NAMALWA (cell line): ENCODE measurements at places on chromosomes 6 and 20.

- DNase-seq = no peak
These were observed 117.3 kb upstream of the TNFAIP3 start for GRCh38 chr6:137749696-137750211.

GRCh38 chr6:107495196-107495643 lies 5.3 kb downstream of the SOBP start:
- peak; percentile 50 for DNase-seq

GRCh38 chr20:58402827-58403226 lies 13.8 kb downstream of the VAPB start:
- no peak for DNase-seq

DNA sequence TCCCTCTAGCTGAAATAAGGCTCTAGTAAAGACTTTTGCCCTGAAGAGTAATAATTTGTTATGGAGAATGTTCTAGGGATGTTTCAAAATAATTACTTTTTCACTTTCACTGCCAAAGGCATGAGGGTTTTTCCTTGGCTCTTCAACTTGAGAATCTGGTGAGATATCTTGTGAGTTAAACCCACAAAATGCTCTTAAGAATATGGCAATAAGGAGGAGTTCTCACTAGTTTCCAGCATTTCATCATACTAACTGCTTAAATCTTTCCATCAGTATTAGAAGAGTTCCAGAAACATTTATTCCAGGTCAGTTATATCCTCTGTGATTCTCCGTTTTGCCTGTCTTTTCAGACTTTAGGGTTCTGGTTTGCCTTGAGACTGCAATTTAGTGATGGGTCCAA lies 785.6 kb upstream of the GJE1 start:
- DNase-seq = no peak

DNA sequence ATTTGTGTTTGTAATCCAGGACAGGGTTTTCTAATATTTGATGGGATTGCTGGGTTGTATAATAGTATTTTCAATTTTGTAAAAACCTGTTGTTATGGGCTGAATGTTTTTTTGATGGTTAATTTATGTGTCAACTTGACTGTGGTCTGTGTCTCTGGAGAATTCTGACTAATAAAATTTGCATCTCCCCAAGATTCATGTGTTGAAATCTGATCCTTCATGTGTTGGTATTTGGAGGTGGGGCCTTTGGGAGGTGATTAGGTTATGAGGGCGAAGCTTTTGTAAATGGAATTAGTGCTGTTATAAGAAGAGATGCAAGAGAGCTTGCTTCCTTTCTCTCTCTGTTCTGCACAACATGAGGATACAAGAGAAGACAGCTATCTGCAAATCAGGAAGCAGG lies 48.7 kb upstream of the SAMD5 start:
- no peak for DNase-seq

DNA sequence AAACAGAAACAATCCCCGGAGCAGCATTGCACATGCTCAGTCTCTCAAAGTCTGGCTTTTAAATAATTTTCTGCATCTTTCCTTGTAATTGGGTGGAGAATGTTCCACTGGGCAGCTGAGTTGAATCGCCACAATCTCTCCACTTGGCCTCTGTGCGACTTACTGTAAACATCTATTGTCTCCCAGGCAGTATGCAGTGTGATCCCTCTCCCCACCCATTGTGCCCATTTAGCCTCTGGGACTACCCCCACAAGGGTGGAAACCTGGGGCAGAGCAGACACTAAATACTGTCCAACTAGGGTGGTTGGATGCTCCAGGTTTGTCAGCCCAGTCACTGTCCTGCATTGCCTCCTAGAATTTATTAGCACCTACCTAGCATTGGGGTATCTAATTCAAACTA lies 96.2 kb downstream of the JARID2 start:
- DNase-seq = no peak

DNA sequence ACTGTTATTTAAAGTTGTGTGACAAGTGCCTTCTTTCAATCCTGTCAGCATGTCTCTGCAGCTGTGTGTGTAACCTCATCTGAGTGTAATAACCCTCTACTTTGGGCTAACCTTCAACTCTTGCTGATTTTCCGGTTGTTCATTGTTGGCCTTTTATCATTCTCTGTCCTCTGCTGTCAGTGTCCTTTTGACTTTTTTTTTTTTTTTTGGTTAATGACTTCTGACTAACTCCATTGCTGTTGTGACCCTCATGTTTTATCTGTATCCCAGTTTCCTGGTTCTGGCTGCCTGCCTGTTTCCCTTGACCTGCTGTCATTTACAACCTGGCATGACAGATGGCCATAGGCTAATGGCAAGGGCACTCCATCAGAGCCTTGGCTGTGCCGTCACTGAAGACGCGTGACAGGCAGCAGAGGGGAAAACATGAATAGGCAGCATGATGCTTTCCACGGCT lies 145.7 kb upstream of the MAN1A1 start:
- DNase-seq = no peak

DNA sequence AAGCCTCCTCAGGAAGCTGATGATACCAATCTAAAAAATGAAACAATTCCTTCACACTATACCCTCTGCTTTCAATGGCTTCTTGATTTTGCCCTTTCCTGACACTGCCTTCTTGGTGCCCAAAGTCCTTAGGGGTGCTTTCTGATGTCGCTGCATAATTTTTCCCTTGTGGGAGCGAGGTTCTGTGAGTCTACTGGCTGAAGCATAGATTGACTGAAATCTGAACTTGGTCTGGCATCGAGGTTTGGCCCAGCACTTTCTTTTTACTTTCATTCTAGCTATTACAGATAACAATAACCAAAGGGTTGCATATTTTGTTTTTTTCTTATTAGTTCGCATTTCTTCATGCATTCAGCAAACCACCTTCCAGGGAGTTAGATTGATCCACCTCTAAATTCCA lies 65.8 kb downstream of the E2F3 start:
- no peak for DNase-seq

- no peak for DNase-seq
These were observed 13.9 kb downstream of the JAG1 start for GRCh38 chr20:10659651-10660601.

GRCh38 chr20:48468571-48468970 lies 359.2 kb downstream of the PREX1 start:
- DNase-seq = no peak

GRCh38 chr6:14999106-14999505 lies 246.8 kb upstream of the JARID2 start:
- no peak for DNase-seq

- no peak for DNase-seq
These were observed 38.1 kb downstream of the FAM50B start for GRCh38 chr6:3887150-3887700.

DNA sequence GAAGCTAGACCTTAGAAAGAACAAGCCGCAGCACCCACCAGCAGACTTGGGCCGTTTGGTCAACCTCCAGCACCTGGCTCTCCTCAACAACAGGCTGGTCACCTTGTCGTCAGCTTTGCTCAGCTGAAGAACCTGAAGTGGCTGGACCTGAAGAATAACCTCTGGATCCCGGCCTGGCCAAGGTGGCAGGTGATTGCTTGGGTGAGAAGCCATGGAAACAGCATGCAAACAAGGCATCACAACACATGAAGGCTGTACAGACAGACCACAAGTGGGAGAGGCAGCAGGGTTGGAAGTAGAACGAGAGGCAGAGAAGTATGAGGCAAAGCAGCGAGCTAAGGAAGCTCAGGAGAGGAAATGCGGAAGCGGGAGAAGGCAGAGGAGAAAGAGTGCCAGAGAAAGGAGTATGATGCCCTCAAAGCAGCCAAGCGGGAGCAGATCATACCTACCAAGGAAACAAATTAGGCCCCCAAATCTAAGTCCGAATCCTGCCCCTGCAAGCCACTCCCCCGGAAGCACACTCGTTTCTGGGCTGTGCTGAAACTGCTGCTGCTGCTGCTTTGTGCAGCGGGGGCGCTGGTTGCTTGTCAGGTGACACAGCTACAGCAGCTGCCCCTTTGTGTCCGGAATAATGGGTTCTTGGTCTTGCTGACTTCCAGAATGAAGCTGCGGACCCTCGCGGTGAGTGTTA lies 121.6 kb upstream of the LGSN start:
- no peak for DNase-seq

DNA sequence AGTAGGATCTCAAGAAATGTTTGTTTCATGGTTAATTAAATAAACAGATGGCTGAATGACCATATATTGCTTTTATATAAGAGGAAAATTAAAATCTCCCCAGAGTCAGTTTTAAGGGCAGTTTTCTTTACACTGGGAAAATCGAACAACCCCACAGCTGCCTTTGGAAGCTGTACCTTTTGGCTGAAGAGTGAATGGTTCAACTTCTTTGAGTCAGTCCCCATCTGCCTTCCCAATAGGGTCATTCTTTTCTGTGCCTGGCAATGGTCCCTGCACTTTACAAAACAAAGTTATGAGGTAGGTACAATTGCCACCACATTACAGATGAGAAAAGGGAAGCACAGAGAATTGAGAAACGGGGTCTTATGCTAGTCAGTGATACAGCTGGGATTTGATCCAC lies 39.5 kb downstream of the TSHZ2 start:
- no peak for DNase-seq

DNA sequence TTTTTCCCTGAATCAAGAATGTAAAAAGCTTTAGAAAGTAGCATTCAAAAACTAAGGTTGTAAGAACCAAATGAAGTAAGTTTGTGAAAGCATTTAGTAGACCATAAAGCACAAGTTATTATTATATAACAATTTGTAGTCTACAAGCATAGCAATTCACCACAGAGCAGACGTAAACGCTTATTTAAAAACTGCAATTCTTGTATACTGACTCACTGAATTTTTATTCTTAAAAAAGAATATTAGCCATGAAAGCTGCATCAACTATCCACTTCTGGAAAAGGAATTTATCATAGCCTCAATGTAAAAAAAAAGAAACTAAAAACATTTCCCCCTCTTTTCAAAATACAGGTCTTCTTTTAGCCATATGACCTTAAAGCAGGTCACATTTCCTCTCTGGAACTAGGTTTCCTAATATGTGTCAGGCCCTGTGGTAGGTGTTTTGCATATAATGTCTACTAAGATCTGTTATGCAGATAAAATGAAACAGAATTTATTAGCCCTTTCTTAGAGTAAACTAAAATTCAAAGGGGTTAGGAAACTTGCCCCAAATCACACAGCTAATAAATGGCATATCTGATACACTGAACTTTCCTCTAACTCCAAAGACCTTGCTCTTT lies 2.1 kb downstream of the MAP3K7 start:
- DNase-seq = peak; percentile 30

DNA sequence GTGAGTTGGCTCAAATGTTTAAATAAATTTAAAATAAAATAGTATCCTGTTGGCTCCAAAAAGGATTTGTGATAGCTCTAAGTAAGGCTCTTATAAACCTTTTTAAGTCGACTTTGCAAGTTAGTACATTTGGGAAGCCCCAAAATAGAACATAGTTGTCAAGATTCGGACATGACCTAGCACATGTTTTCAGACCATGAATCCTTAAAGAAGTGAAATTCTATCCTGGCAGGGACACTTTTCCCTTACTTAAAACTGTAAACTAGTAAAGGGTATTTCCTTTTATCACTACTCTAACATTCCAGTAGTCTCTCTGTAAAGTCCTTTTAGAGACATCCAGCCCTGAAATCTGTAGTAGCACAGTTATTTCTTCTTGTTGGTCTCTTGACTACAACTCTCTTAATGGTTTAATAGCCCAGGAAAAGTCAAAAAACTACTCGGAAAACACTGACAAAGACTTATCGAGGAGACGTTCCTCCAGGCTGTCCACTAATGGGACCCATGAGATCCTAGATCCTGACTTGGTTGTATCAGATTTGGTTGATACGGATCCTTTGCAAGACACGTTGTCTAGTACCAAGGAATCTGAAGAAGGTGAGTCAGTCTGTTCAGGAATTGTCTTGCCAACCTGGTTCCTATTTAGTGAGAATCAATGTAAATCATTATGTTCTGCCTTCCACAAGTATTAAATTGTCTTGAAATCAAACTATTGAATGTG lies 83.6 kb downstream of the SCAND1 start:
- no peak for DNase-seq

DNA sequence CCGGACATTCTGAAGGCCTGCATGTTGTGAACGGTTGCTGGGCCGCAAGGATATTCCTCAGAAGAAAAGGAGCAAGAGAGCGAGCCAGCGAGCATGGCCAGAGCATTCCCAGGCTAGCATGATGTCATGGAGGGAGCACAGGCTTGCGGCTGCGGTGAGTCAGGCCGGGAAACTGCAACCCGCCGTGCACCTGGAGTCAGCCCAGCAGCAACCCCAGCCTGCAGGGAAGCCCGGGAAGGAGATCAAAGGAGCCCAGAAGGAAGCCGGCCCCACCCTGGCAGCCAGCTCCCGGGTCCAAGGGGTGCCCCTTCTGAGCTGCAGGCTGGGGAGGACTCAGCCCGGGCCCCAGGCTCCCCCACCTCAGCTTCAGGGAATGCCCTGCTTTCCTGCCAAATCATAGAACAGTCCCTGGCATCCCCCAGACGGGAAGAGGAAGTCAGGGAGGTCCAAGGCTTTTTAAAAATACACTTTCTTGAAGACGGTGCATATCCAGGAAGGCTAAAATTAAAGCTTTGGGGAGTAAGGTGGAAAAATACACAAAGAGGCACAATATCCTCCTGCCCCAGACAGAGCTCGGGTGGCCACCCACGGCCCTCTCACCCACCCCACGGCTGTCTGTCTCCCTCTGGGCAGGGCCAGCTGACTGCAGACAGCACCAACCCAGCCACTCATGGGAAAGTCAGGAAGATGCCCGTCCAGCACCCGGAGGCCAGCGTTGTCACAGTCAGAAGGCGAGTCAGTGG lies 53.7 kb downstream of the BMP7 start:
- no peak for DNase-seq

GRCh38 chr6:47977314-47977713 lies 133.7 kb downstream of the PTCHD4 start:
- no peak for DNase-seq

DNA sequence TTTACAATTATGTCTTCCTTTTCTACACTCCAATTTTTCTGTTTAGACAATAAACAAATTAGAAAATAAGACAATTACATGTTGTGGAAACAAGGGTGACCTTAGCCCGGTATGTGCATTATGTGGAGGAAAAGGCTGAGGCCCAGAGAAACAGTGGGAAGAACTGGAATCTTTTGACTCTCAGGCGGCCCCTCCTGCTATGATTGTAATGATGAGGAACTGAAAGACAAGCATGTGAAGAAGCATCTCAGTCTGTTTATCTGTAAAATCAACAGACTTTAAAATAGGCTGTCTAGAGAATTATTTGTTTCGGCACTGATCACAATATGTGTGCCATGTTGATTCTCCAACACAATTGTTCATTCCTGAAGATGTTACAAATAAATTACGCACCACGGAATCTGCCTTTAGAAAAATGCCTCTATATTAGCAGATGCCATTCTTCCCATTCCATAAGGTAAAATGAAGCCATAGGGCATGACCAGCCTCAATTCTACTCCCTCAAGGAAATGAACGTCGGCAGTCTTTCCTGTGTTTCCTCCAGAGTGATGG lies 1201.6 kb upstream of the CITED2 start:
- DNase-seq = no peak

- no peak for DNase-seq
These were observed 23.8 kb downstream of the NRSN1 start for GRCh38 chr6:24149836-24150235.

GRCh38 chr20:1338096-1338495 lies 9.2 kb upstream of the SDCBP2 start:
- no peak for DNase-seq

- no peak for DNase-seq
These were observed 155.1 kb downstream of the DTNBP1 start for GRCh38 chr6:15507746-15508145.
